ENCODE measurements at places on chromosomes 1 and 21.

- no peak for DNase-seq
These were observed 10.5 kb downstream of the C1orf198 start for GRCh38 chr1:230857822-230858221.

DNA sequence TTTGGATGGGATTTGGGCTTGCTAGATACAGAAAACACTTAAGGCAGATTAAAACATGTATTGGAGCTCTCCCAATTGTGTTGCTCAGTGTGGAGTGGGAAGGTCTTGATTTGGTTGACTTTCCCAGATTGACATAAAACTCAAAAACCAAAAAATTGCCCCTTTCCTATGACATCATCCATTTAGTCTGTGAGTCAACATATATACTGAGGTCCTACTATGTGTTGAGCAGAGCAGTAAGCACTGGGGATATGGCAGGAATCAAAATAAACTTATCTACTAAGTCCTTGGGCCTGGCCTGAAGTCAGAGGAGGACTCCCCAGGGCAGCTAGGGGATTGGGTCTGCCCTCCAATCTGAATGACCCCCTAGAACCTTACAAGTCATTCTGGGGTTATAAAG, 61.0 kb downstream of the CHIA start:
- no peak for DNase-seq

- no peak for DNase-seq
These were observed 68.0 kb upstream of the ACOT11 start for GRCh38 chr1:54479841-54480524.

DNA sequence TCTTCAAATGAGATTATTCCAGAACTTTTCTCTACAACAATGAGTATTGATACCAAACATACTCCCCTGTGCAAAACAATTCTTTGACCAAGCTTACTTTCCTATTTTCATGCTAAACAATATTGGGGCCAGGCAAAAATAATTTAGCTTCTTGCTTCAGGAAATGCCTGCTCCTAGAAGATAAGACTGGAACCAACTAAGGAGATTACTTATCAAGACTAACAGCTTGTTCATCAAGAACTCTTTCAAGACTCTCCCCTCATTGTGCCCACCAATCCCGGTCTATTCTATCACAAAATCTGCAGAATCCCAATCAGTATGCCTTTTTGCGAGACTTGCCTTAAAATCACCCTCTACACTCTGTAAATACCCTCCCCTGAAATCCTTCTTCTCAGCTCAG, 536.6 kb downstream of the RWDD3 start:
- no peak for DNase-seq

DNA sequence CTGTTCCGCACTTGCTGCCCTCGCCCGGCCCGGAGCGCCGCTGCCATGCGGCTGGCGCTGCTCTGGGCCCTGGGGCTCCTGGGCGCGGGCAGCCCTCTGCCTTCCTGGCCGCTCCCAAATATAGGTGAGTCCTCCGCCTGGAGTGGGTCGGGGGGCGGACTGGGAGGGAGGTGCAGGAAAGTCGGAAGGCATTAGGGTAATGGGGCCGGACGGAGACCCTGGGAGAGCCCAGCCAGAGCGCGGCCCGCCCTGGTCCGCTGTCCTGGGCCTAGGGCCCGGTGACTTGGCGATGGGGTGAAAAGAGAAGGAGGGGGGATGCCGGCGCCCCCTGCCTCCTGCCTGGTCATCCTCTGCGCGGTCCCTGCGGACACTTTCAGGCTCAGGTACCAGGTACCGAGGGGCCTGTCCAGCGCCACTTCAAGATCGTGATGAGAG, 243 bp downstream of the ADAM15 start:
- DNase-seq = no peak

GRCh38 chr1:74953622-74954021, 180.6 kb upstream of the LHX8 start:
- no peak for DNase-seq

Data from HTR-8/SVneo (cell line).